ENCODE measurements at places on chromosomes 5 and 9.

DNA sequence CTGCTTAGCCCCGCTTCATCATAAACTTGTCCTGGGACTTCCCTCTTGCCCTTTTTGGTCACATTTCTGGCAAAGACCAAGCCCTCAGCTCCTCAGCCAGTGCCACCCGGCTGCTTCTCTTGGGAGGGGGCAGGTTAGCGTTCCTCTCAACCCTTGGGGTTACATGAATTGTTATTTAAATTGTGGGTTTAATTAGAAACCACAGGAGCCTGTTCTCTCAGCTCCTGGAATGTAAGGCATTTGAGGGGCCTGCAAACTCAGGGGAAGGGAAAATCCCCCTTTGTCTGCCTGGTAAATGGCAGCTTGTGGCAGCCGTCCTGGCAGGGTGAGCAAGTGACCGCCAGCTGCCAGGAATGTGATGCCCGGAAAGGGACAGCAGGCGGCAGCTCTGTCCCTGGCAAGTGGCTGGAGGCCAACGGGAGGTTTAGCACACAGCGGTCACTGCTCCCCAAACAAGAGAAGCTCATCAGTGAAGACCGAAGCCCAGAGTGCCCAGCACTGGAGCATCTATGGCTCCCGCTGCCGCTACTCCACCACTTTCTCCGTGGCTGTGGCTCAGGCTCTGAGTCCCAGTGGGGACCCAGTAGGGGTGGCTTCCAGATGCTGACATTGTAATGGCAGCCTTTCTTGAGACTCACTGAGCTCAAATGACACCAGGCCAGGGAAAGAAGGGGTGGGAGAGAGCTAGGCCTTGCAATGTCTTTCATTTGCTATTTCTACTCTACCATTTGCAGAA, 51.7 kb downstream of the SHB start:
- DNase-seq = no peak

DNA sequence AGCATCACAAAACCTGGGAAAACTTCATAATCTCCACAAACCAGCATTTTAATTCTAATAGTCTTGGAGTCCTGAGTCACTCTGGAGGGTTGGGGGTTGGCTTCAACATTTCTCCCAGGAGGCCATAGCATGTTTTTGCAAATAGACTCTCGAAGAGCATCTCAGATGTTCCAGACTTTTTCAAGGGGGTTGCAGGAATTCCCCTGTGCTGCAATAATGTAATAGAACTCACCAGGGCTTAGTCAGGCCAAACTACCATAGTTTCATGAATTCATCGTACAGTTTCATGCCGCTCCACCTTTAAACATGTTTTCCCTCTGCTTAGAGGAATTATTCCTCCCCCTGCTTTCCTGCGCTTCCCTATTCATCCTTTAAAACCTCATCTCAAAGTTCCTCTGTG, 499.5 kb upstream of the KLF4 start:
- no peak for DNase-seq

DNA sequence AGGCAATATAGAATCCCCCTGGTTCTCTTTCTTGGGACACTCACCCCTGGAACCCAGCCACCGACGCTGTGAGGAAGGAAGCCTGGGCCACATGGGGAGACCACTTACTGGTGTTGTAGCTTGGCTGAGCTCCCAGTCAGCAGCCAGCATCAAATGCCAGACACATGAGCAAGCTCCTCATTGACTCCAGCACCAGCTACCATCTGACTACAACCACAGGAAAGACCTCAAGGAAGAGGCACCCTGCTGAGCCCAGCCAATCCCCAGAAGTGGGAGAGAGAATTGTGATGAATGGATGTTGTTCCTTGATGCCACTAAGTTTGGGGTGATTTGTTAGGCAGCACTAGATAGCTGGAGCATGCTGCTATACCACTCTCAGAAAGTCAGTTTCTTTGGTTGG, 36.0 kb downstream of the BNIP1 start:
- no peak for DNase-seq

GRCh38 chr5:151146061-151146460, 11.5 kb downstream of the ANXA6 start:
- DNase-seq = no peak

- DNase-seq = peak; percentile 44
These were observed 2.1 kb upstream of the TTLL11 start for GRCh38 chr9:122095010-122095767.

DNA sequence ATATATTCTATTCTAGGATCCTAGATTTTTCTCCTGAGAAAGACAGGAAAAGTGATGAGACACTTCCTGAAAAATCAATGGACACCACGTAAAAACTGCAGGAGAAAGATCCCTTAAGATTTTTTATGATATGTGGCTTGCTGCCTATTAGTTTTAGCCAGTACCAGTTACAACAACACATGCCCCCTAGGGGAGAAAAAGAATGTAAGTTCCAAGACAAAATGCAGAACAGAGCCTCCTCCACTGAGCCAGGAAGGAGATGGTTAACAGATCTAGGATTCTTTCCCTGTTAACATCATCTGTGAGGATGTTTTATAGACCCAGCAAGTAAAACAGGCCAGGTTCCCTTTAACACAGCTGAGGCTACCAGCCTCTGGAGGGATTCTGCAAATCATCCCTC, 574.7 kb downstream of the TLE4 start:
- no peak for DNase-seq

DNA sequence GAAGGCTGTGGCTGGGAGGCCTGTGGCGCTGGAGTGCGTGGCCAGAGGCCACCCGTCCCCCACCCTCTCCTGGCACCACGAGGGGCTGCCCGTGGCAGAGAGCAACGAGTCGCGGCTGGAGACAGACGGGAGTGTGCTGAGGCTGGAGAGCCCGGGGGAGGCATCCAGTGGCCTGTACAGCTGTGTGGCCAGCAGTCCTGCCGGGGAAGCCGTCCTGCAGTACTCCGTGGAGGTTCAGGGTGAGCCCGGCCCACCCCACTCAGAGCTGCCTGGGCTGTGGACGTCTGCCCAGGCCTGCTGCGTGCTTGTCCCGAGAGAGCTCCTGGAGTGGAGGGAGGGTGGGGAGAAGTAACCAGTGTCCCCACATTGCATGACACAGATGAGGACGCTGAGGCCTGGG, 89.2 kb downstream of the HMCN2 start:
- no peak for DNase-seq

DNA sequence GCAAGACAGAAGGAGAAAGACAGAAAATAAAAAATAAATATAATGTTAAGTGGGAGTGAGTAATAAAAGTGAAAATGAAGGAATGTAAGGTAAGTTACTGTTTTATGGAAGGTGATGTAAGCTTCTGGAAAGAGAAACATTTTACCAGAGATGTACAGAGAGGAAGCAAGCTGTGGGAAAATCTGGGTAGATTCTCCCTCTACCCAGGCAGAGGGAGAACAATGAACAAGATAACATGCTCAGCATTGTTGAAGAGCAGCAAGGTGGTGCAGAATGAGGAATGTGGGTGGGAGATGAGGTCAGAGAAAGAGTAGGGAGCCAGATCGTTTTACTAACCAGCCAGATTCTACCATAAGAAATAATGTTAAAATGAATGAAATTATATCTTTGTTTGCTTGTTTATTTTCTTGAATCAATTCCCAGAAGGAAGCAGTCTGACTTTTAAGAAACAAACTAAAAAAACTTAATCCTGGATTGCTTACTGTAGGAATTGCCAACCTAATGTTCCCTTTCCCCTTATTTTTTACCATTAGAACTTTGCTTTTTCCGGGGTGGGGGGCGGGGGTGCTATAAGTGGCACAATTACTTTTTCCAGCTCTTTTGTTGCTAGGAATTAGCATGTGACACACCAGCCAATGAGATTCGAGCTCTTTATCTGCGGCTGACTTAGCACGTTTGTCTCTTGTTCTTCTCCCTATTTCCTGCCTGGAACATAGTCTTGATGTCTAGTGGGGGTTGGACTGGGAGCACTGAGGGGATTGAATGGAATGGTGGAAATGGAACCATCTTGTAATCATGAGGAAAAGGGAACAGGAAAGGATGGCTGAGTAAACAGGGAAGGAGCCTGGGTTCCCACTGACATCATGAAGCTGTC, 356.7 kb downstream of the TMEM167A start:
- no peak for DNase-seq

- no peak for DNase-seq
These were observed 89.3 kb upstream of the DMRT1 start for GRCh38 chr9:752201-752600.

GRCh38 chr5:21024966-21025365, 1037.0 kb upstream of the CDH18 start:
- DNase-seq = no peak

DNA sequence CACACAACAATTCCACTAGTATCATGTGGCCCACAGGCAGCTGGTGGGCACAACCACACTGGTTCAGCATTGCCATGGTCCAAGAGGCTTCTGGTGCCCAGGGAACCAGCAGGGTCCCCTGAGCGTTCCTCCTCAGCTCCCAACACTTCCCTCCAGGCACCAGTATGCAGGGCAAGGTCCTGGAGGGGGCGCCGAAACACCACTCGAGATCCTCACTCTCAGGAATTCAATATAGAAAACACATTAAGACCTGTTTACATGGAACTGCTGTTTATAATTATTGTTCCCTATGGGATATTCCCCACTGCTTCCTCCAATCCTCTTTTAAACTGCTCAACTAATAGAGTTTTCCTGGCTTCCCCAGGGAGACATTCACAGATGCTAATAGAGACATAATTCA, 91.9 kb upstream of the GABRP start:
- no peak for DNase-seq

DNA sequence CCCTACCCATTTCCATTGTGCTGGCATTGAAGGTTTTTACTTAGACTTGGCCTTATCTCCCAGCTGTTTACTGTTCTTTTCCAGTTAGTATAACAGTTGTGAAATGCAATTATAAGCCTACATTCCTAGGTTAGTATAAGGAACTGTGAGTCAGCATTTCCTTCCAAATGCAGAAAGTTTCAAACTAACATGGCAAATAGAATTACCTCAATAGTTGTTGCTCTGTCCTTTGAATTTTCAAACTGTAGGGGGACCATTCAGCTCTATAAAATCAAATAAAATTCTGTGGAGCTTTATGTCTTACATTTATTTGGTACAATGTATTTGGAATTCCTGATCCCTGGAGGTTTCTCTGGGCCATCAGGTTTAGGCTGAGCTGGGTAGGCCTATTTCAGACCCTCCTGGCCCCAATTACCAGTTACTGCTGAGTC, 47.2 kb downstream of the ARHGEF28 start:
- DNase-seq = no peak

DNA sequence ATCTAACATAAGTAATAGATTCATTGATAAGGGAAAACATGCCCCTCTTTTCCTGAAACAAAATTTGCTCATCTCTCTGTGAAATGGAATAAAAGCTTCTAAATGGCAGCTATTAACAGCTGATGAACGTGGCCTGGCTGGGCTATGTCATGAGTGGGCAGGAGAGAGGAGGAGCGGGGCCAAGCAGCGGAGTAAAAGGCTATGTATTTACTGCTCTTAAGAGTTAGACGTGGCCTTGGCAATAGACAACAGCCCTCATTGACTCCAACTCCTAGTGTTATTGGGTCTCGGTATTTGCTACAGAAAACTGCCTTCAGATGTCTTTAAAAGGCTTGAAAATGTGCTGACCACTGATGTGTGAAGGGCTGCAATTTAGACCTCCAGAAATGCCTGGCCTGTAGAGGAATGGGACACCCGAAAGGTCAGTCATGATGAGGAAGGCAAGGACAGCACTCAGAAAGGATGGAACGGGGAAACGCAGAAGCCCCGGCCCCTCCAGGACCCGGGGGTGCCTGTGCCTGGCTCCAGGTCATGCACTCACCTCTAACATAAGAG, 116.8 kb downstream of the PDZD2 start:
- DNase-seq = no peak

GRCh38 chr9:37026113-37026930, 7.7 kb downstream of the PAX5 start:
- DNase-seq = no peak

DNA sequence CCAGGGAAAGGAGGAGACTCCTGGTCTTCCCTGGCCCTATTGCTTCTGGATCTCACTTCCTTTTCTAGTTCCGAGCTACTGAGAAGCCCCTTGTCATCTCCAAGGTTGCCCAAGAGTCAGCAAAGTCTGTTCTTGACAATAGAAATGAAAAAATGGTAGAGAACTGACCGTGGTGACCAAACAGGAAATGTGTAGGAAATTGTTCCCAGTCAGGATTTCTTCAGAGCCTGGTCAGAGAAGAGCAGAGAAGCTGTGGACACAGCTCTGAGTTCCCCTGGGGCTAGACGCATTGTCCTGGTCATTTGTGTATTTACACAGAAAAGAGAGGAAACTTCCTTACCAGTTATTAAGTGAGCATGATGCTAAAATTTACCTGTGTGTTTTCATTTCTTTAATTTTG, 35.6 kb downstream of the S1PR3 start:
- DNase-seq = no peak

- DNase-seq = no peak
These were observed 431.1 kb downstream of the DTWD2 start for GRCh38 chr5:118557251-118557661.

GRCh38 chr5:123294544-123294943, 128.7 kb downstream of the CEP120 start:
- no peak for DNase-seq

- DNase-seq = no peak
These were observed 101.3 kb upstream of the PHYKPL start for GRCh38 chr5:178333821-178334481.

GRCh38 chr5:64273276-64273675, 107.6 kb downstream of the RNF180 start:
- DNase-seq = no peak

DNA sequence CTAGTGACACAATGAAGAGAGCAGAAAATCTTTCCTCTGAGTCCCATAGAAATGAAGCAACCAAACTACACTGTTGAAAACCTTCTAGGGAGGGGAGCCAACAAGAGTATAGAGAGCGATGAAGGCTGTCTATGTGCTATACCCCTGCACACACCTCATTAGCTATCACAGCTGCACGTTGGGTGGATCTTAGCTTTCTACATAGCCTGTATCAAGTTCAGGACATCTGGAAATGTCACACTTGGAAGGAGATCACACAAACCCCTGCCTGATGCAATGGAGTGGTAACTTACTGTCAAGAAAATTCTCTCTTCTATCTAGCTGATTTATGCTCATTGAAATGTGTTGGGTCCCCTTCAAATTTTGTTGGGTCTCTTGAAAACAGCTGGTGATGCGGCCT, 127.0 kb upstream of the NTRK2 start:
- DNase-seq = no peak

GRCh38 chr9:90124961-90125360, 517.7 kb downstream of the DIRAS2 start:
- DNase-seq = no peak

DNA sequence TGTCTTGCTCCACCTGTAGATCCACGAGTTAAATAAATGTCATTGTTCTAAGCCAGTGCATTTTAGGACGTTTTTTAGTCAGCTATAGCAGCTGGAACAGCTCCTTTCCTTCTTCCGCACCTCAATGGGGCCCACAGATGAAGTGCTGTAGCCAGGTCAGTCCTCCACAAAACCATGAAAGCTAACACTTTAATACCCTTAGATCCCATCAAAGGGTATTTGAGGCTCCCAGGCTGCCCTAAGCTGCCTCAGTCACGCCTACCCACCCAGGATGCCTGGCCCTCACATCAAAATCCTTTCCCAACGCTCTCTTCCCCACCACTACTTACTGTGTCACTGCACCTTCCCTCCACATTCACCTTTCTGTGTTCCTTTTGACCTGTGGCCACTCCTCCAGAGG, 44.1 kb upstream of the ACO1 start:
- DNase-seq = no peak

All from effector memory CD8-positive, alpha-beta T cell (primary cell).